ENCODE measurements at places on chromosomes 12 and 14.
A peak's percentile ranks its signal among the peaks of the same experiment; 100 is the strongest.

GRCh38 chr12:100672075-100672592 lies 98.7 kb downstream of the GAS2L3 start:
- DNase-seq, result peak; percentile 59

GRCh38 chr12:15719230-15719629 lies 70.0 kb downstream of the EPS8 start:
- DNase-seq, result peak; percentile 58

DNA sequence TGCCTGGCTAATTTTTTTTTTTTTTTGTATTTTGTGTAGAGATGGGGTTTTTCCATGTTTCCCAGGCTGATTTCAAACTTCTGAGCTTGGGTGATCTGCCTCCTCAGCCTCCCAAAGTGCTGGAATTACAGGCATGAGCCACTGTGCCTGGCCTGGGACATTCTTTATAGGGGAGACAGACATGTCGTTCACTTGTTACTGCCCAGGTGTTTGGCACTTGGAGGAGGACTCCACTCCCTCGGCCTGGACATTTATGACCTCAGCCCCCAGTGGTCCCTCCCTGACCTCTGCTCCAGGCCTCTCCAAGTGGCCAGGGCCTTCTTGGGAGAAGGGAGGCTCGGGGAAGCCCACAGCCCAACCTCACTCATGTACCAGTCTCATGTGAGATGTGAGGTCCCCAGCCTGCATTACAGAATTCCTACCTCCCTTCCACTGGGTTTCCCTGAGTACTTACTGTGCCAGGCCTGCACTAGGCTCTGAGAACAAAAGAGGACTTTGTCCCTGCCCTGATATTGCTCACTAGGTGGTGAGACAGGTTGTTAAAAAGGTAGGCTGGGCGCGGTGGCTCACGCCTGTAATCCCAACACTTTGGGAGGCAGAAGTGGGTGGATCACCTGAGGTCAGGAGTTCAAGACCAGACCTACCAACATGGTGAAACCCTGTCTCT lies 9.7 kb upstream of the POP5 start:
- no peak for DNase-seq

DNA sequence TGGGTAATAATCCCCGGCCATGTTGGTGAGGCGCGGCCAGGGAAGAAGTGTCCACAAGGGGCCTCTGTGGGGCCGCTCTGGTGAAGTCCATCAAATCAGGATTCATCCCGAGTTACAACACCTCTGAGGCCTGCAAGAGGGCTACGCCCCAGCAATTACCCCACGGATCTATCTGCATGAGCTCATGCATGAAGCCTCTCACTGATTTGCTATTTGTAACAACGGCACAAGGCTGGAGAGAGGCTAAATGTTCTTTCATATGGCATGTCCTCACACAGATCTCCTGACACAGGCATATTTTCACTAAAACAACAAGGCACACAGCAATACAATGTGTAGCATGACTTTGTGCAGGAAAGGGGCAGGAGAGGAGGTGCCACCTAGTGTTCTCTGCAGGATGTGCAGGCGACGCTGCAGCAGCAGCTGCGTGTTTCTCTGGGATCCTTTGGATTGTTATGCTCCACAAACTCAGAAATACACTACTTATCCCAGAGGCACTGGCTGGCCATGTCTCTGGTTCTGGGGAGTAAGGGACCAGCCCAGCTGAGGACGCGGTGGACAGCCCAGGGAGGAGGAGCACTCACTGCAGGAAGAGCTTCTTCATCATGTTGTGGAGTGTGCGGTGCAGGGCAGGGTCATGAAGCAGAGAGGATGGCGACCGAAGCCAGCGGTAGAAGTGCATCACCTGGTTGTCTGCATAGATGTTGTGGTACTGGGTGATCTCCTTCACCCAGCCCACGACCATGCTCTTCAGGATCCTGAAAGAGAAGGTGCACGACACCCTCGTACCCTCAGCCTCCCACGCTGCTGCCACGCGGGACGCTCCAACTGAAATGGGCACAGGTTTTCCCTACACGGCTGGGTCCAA lies 20.2 kb downstream of the P2RX2 start:
- DNase-seq, result peak; percentile 71

- no peak for DNase-seq
These were observed 19.9 kb upstream of the DYNC1H1 start for GRCh38 chr14:101944451-101944850.

DNA sequence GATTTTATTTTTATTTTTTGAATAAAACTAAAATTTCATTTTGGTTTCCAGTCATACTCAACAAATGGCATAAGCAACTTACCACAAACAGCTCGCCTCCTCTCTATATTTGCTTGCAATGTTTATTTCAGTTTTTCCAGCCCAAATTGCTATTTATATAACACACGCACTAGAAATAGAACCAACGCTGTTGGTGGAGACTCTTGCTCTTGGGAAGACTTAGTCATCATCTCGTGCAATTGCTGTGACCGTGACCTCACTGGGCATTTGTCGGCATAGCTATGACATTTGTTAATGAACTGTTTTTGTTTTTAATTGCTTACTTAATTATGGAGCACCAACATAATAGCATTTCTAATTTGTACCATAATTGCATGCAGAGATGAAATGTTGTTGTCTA lies 153.1 kb upstream of the OTX2 start:
- no peak for DNase-seq

GRCh38 chr12:100114574-100114973 lies 28.1 kb downstream of the BLTP3B start:
- DNase-seq, result no peak

- peak; percentile 34 for DNase-seq
These were observed 129.8 kb downstream of the TMX1 start for GRCh38 chr14:51369814-51370213.

DNA sequence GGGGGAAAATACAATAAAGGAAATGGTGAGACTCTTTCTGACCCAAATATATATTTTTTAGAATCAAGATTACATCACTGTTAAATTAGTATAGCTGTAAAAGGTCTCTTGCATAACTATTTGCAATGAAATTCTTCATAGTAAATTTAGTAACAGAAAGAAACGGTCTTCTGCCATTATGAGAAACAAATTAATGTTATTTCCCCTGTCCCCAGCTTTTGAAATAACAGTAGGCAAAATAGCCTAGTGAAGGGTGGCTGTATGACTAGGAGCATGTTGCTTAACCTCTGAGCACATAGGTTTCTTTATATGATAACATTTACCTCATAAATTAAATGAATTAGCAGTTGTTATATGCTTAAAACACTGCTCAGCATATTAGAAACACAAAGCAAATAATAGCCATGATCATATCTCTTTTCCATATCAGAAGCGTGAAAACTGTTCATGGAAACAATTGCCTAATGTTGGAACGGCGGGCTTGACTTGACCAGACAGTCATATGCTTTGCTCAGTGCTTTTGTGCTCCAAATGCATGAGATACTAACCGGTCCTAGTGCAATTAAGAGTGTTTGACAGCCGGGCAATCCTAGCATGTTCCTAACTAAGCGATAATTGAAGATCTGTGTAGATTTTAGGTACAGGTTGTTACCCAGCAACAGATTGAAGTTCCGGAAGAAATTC lies 24.0 kb downstream of the BHLHE41 start:
- no peak for DNase-seq

DNA sequence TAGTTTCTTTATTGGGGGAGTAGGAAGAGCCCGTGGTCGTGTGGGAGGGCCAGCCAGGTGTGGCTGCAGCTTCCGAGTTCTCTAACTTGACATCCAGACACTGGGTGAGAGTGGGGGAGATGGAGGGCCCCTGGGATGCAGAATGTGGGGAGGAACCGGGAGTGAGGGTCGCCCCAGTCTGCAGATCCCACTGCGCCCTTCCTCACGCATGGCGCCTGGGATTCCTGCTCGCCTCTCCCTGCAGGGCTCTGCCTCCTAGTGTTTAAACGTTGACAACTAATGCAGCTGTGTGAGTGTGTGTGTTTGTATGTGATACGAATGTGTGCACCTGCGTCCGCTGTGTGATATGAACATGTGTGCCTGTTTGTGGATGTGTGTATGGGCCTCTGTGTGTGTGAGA lies 34.6 kb downstream of the FZD10 start:
- no peak for DNase-seq

GRCh38 chr12:128140551-128140950 lies 126.4 kb upstream of the TMEM132C start:
- peak; percentile 27 for DNase-seq

DNA sequence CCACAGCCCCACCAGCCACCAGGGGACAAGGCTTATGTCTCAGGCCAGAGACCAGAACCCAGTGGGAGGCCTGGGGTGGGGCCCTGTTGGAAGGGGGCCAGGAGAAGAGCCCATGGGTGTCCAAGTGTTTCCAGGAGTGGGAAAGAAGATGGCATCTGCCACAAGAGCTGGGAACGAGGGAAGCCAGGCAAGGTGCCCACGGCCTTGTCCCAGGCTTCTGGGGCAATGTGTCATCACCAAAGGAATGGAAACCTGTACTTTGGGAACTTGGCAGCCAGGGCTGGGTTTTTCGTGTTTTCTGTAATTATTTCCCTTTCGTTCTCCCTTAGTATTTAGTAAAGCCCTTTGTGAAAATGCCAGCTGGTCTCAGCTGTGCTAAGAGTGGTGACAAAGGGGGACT lies 5.3 kb upstream of the PGF start:
- no peak for DNase-seq

- DNase-seq, result no peak
These were observed 83.7 kb downstream of the LMNTD1 start for GRCh38 chr12:25469368-25469767.

GRCh38 chr12:26614011-26614616 lies 218.9 kb downstream of the ITPR2 start:
- peak; percentile 55 for DNase-seq

GRCh38 chr14:103879570-103880347 lies 32.4 kb upstream of the PPP1R13B start:
- DNase-seq, result peak; percentile 92

DNA sequence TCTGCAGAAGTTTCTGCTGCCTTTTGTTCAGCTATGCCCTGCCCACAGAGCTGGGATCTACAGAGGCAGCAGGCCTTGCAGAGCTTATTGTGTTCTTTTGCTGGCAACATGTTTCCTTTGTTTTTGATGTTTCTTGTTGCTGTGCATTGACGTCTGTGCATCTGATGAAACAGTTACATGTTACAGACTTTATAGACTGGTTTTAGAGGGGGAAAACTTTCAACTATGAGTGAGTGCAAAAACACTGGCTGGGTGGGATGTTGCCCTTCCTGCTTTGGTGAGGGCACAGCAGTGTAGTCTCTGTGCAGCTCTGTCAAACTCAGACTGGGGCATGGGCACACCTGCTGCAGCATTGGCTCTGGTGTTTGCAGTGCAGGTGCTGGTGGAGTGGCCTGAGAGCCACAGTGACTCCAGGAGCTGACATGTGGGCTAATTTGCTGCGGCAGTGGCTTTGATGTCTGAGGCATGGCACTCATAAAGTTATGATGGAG lies 26.9 kb downstream of the CLEC6A start:
- DNase-seq, result peak; percentile 45
